ENCODE measurements at places on chromosomes 13 and 19.

DNA sequence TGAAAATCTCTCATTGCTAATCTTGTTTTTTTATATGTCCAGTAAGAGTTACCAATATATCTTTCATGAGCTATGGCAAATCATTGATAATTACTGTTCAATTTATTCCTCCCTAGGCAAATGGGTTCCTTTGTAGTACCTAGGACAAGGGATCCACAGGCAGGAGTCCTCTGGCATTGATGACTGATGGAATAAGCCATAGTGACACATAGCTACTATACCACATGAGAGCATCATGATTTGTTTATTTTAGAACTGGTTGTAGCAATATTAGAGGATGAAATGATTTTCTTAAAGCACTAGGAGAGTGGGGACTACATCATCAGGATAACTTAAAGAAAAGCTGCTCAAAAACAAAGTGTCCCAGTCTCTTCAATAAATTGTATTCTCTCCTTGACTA is 21.7 kb upstream of the MAB21L1 start:
- no peaks in the 10 kb centered on the region for H3K27me3 ChIP-seq
- H3K27ac ChIP-seq: no peak overlapping the region
- no peaks in the 10 kb centered on the region for H3K36me3 ChIP-seq

GRCh38 chr13:26895081-26895807 is 134.7 kb upstream of the GPR12 start:
- no peak for DNase-seq
- no peaks in the 10 kb centered on the region for H3K4me1 ChIP-seq
- H3K27me3 ChIP-seq: no peaks in the 10 kb centered on the region
- no peak overlapping the region for H3K4me3 ChIP-seq

GRCh38 chr19:10646456-10647159 is 7.5 kb upstream of the ILF3 start:
- no peak overlapping the region for H3K4me3 ChIP-seq
- H3K27me3 ChIP-seq: no peaks in the 10 kb centered on the region
- no peaks in the 10 kb centered on the region for H3K36me3 ChIP-seq
- no peak overlapping the region for H3K27ac ChIP-seq

GRCh38 chr19:50922317-50922853 is 11.2 kb upstream of the KLK4 start:
- H3K27ac ChIP-seq: no peak overlapping the region
- no peaks in the 10 kb centered on the region for H3K36me3 ChIP-seq
- H3K4me3 ChIP-seq: no peak overlapping the region
- H3K27me3 ChIP-seq: no peaks in the 10 kb centered on the region
- no peaks in the 10 kb centered on the region for H3K4me1 ChIP-seq

DNA sequence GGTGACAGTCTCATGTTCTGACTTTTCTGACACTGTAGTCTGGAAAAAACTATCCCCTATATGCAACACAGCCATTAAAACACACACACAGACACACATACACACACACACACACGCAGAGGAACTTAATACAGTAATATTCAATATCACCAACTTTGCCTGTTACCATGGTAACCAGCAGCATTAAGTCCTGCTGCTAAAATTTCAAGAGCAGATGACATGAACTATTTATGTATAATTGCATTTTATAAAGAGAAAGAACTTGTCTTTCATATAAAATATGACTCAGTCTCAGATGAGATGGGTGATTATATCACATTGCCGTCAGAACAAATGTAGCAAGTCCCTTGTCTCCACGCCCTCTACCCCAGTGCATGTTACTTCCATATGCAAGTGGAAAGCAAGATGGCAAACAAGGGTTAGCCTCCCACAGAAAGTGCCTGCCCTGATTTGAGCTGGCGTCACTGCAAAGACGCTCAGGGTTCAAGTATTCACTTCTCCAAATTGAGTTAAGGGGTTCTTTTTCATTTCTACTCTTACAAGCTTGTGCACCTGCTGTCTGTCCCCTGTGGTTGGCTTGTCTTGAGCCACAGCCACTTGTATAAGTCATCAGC is 576.8 kb downstream of the UQCRFS1 start:
- no peak for DNase-seq
- H3K4me3 ChIP-seq: no peak overlapping the region
- H3K4me1 ChIP-seq: no peaks in the 10 kb centered on the region
- no peaks in the 10 kb centered on the region for H3K36me3 ChIP-seq
- H3K27ac ChIP-seq: no peak overlapping the region

GRCh38 chr19:36089847-36090246 is 21.1 kb upstream of the OVOL3 start:
- no peaks in the 10 kb centered on the region for H3K27me3 ChIP-seq
- no peak for DNase-seq
- H3K4me1 ChIP-seq: no peaks in the 10 kb centered on the region
- H3K36me3 ChIP-seq: no peaks in the 10 kb centered on the region

GRCh38 chr13:91381371-91381770 is 17.1 kb upstream of the GPC5 start:
- DNase-seq: no peak
- H3K4me3 ChIP-seq: no peak overlapping the region
- no peaks in the 10 kb centered on the region for H3K36me3 ChIP-seq
- no peak overlapping the region for H3K27ac ChIP-seq

Measured in ovary (tissue), 10 donors.